Activated naive CD4-positive, alpha-beta T cell treated with anti-CD3 and anti-CD28 coated beads for 36 hours (primary cell): ENCODE measurements at places on chromosomes 4 and X.

DNA sequence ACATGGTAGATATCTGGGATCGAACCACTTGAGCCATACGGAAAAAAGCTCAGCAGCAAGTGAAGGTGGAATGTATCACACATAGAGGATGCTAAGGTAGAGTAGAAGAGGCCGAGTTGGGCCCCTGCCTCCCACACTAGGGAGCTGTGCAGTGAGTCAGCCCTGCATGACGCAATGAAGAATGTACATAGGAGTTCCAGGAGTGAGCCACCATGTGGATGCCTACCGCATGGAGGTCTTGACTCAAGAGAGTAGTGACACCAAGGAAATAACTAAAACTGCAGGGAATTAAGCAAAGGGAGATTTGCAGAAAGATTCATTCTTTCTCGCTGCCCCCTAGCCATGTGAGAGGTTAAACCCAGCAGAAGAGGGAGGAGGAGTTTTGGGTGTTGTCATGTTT, 389.6 kb upstream of the IGFBP7 start:
- DNase-seq, result no peak

DNA sequence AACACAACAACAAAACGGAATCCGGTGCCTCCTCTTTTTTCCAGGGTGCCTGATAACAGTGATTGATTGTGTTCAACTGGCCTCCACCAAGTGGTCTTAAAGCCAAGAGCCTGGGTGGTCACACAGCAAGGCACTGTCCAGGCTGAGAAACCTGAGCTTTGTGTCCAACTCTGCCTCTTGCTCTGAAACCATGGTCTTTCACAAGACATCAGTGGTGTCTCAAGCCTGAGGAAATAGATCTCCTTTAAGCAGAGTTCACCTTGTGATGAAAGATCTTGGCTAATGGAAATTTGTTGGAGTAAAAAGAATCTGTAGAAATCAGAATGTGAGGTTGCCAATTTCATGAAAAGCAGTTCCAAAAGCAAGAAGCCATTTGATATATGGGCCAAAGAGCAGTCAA, 47.3 kb upstream of the ACSL1 start:
- no peak for DNase-seq

DNA sequence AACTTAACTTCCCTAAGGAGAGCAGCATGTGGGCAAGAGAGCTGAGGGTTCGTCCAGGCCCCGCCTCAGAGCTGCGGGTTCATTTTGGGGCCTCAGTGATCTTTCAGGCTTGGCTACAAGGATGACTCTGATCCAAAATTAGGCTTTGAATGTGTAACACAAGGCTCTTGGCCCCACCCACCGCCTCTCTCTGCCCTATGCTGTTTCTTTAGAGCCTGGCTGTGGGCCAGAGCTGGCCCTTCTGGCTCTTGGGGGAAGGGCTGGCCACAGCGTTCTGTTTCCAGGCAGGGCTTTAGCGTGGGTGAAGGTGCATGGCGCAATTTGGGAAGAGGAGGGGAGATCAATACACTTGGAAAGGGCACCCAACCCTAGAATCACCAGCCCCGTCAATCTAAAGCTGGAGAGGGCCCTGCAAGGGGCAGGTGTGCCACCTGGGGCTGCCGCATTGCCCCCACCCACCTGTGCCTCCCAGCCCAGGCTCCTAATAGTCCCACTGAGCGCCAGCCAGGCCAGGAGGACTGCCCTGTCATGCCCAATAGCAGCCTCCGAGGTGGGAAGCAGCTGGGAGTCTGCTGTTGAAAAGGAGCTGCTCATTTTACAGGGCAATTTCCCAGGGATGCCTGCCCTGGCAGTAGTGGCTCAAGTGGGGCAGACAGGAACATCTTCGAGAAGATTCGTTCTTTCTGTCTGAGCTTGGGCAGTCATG, 84.5 kb upstream of the MAML3 start:
- DNase-seq, result no peak

DNA sequence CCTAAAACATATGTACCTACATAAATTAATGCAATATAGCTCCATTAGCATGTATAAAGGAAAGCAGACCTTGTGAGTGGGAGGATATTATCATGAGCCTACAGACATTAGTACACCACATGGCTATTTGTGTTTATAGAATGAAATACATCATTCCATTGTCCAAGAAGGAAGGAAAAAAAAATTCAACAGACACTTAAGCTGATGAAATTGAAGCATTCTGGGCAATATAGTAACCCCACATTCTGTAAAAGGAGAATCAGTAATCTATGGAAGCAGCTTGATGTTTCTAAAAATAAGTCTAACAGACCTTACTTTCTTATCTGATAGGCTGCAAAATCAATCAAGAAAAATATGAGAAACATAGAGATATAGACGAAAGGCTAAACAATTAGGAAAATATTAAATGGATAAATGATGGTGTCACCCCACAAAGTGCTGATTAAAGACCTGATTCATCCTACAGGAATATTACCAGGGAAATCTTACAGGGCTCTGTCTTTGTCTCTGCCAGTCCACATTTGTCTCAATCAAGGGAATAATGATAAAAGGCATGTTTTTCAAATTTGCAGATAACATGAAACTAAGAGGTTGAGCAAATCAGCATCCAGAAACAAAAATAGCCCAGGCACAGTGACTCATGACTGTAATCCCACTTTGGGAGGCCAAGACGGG, 76.8 kb downstream of the COMMD8 start:
- no peak for DNase-seq

DNA sequence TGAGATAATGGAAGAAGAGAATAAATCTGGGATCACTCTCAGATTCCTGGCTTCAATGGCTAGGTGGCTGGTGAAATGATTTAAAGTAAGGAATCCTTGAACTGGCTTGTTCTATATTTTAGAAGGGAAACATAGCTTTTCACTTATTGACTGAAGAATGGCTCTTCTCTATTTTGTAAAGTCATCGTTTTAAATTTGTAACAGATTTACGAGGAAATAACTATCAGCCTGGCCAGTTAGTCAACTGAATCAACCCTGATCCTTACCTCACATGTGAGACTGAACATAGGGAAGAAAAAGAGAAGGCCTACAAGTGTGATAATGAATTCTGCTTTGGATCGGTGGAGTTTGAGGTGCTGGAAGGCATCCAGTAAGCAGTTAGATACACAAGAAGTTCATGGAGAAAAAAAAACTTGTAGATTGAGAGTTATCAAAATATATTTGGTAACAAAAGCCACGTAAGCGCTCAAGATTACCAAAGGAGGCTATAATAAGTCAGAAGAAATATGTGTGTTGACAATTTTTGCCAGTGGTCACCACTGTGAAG, 12.0 kb downstream of the AREG start:
- DNase-seq, result no peak

GRCh38 chr4:626201-627091, 1.1 kb downstream of the PDE6B start:
- no peak for DNase-seq

GRCh38 chrX:113790987-113791386, 792.9 kb upstream of the HTR2C start:
- no peak for DNase-seq

DNA sequence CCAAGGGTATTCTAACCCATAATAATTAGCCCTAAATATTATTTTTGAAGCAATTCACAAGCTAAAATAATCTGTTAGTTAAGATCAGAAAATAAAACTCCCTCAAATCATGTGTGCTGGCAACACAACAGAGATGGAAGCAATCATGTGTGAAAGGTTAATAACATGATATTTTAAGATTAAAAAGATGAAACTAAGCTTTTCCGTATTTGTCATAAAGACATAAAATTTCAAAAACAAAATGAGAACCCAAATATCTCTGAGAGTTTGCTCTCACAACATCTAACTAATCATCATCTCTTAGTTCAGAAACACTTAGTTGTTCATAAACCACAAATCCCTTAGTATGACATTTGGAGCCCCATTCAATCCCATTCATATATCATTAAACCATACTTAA, 749.1 kb downstream of the CCSER1 start:
- no peak for DNase-seq

GRCh38 chr4:159308566-159309340, 205.9 kb downstream of the RAPGEF2 start:
- DNase-seq, result no peak

- DNase-seq, result no peak
Measured at GRCh38 chrX:139929876-139930275, 3.0 kb downstream of the ATP11C start.
